ENCODE measurements at places on chromosomes 1 and 21.

DNA sequence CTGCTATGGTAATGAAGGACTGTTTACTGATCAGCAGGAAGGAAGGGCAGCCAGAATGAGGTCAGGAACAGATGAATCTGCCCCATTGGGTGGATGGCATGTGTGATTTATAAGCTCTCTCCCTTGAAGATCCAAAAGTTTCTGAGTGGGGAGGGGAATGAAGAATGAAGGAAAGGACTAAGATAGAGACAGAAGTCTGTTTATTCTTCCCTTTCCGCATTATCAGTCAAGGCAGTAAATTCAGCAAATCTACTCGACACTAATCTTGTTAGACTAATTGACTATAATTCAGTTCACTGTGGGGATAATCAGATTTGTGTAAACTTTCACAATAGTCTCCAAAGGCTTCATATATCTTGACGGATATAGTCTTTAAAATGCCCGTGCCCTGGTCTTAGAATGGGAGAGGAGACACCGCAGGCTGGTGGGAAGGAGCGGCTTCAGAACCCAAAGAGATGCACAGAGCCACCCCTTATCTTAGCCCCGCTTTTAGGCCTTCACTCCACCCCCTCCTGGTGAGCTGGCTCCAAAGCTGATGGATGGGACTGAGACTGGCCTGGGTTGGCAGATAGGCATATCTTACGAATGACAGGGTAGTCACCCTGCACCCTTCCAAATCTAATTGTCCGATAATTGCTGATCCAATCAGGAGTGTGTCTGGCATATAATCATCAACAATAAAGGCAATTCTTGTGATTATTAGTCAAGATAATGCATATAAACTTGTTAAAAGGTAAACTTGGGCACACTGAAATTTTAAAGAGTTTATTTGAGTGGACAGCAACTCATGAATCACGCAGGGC, 76.0 kb upstream of the PPM1J start:
- DNase-seq: no peak

DNA sequence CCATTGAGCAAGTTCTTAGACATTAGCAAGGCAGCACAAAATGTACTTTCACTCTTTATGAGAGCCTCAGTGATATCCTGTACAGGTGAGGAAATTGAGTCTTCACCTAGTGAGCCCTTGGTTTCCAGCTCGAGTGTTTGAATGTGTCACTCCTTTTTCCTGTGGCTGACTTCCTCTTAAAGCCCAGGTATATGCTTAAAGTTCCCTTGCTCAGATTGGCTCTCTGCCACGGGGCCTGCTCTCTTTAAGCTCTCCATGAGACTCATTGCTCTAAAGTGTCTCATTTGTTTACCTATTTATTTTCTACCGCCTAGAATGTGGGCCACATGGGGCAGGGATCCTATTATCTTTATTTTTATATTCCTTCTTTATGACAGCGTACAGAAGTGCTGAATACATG, 324.9 kb downstream of the SIPA1L2 start:
- no peak for DNase-seq

- no peak for DNase-seq
Measured at GRCh38 chr1:198846556-198846955, 207.7 kb downstream of the PTPRC start.

- no peak for DNase-seq
Measured at GRCh38 chr1:53068314-53069099, 6.5 kb downstream of the PODN start.

DNA sequence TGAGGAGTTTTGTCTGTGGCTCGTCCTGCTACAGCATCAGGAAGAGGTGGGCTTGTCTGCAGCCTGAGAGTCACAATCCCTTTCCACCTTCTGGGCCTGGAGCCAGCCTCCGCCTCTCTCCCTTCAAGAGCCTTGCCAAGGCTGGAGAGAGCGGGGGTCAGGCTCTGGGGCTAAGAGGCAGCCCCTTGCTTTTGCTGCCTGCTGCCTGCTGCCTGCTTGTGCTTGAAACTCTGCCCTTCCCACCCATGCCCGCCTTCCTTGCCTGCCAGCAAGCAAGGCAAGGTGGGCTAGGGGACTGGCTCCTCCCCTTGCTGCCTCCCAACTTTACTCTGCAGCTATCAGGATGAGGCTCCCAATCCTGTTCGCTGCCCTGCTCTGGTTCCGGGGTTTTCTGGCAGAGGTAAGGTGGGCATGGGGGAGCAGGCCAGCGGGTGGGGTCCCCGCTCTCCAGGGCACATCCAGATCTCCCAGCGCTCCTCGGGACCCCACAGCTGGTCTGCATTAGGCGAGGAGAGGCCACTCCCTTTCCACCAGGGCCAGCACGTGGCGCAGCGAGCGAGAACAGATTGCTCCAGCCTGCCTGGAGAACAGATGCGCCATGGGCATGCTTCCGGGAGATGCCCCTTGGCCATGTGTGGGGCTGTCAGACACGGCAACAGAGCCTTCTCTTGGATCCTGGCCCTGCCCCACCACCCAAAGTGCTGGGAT, 7.5 kb upstream of the PTPN7 start:
- no peak for DNase-seq

GRCh38 chr21:38680401-38680800, 125.3 kb upstream of the ETS2 start:
- no peak for DNase-seq

DNA sequence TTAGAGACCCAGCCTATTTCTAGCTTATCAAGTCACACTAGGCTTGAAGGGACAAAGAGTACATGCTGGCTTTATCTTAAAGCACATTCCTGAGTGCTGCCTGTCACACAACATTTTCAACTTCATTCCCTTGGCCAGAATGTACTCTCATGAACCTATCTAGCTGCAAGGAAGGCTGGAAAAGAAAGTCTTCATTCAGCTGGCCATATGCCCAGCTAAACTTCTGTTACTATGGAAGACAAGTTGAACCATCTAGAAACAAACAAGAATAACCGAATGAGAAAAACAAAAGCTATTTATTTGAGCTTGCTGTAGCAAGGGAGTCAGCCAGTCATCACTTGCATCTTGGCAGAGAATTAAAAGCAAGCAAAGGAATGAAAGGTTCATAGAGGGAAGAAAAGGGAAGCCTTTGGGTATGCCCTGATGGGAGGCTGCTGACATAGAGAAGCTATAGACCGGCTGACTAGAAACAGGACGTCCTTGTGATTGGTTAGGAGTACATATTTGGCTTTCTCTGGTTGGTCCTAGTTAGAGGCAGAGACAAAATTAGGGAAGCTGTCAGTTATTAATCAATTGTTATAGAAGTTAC, 108.4 kb downstream of the NEK7 start:
- no peak for DNase-seq

GRCh38 chr1:6003568-6004411, 11.6 kb upstream of the NPHP4 start:
- DNase-seq: no peak

DNA sequence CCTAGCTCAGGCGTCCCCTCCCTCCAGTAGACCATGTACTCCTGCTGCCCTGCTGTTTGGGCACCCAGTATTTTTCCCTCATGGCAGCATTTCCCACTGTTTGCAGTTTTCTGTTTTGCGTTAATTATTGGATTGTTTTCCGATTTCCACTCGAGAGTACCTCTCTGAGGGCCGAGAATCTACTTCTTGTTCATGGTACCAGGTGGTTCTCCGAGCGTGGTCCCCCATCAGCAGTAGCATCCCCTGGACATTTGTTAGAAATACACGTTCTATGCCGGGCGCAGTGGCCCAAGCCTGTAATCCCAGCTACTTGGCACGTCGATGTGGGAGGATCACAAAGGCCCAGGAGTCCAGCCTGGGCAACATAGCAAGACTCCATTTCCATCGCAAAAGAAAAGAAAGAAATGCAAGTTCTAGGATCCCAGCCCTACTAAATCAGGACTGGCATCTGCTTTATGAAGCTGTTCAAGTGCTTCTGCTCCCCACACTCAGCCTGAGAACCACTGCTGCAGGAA, 690 bp downstream of the RRP1 start:
- no peak for DNase-seq

- no peak for DNase-seq
Measured at GRCh38 chr1:77382366-77382765, 100.5 kb downstream of the AK5 start.

- no peak for DNase-seq
Measured at GRCh38 chr1:109789551-109790180, 25.9 kb upstream of the EPS8L3 start.

DNA sequence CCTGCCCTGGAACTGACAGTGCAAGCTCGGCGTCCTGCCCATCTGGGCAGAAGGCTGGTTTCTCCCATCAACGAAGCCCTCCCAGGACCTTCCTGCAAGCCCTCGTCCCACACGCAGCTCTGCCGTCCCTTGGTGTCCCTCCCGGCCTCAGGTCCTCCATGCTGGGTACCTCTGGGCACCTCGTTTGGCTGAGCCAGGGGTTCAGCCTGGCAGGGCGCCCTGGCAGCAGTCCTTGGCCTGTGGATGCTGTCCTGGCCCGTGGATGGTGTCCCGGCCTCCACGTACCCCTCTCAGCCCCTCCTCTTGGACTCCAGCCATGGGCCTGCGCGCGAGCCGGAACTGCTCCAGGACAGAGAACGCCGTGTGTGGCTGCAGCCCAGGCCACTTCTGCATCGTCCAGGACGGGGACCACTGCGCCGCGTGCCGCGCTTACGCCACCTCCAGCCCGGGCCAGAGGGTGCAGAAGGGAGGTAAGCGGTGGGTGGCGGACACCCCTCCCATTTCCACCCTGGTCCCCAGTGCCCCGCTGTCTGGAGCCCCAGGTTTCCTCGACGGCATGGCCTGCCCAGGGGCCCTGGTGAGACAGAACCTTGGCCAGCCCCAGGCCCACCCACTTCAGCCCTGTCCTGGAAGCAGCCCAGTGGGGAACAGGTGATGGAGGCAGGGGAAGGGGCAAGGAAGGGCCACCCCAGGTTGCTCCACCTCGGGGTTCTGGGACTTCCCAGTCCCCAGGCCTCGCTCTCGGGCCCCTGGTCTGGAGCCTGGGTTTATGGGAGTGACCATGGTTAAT, 3.5 kb downstream of the TNFRSF14 start:
- no peak for DNase-seq

GRCh38 chr1:202890392-202890791, 1.4 kb upstream of the RABIF start:
- no peak for DNase-seq
